ENCODE measurements at places on chromosomes 7 and 10.

DNA sequence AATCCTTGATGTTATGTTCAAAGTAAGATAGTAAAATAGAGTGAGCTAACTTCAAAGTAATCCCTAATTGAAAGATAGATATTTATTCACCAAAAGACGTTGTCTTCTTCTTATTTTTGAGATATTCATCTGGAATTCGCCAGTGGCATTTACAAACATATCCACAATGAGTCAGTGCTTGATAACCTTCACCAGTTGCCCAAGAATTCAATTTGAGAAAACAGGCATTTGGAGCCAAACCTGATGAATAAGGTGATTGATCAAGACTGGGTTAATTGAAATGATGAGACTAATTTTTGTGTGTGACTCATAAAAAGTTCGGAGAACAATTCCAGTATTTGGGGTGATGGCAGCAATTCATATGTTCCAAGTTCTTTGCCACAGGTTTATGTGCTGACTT, 344.0 kb downstream of the ARL4A start:
- DNase-seq = no peak

DNA sequence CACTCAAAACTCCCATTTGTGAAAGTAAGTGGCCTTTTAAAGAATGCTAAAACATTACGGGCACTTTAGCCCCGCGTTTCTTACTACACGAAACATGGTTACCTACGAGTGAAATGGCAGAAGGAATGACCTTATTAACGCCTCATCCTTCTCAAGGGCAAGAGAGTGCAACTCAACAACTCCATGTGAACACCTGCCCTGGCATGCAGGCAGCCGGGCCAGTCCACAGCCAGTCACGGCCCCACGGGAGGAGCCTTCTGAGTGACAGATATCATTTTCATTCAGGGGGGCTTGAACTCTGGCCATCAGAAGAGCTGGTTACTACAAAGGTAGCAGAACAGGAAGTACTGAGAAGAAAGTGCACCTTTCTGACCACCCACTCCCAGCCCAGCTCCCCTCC, 236.1 kb downstream of the PTPRN2 start:
- no peak for DNase-seq

- DNase-seq = no peak
Measured at GRCh38 chr7:67729771-67730170, 733.1 kb downstream of the TYW1 start.

DNA sequence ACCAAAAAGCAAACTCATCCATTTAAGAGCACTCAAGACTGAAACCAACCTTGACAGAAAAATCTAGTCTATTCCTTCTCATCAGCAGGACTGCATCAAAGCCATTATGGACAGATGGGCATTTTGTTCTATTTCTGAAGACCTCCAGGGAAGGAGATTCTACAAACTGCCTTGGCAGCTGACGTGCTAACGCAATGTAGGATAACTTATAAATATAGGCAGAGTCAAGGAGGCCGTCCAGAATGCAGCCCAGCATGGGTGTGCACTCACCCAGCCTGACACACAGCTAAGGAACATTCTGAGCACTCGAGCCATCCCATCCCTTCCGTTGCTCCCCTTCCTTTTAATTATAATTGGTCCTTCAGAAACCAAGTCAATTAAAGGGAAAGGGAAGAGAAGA, 25.3 kb upstream of the NEBL start:
- no peak for DNase-seq

DNA sequence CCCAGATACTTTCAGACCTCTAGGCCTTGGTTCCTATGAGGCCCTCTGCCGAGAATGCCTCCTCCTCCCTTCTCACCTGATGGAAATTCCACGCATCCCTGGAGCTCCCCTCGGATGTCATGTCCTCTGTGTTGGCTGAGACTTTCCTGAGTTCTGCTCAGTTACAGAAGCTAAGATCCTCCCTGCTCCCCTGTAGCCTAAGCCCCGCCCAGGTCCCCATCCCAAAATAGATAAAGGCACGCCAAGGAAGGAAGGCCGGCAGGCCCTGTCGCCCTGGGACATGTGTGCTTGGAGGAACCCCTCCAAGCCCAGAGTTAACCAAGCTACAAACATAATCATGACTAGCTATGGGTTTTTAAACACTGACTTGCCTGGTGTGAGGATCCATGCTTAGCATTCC, 123.5 kb downstream of the SORBS1 start:
- DNase-seq = no peak

GRCh38 chr10:16853201-16853600, 36.0 kb upstream of the RSU1 start:
- DNase-seq = peak; percentile 14

- no peak for DNase-seq
Measured at GRCh38 chr10:58241346-58241745, 26.3 kb downstream of the IPMK start.

DNA sequence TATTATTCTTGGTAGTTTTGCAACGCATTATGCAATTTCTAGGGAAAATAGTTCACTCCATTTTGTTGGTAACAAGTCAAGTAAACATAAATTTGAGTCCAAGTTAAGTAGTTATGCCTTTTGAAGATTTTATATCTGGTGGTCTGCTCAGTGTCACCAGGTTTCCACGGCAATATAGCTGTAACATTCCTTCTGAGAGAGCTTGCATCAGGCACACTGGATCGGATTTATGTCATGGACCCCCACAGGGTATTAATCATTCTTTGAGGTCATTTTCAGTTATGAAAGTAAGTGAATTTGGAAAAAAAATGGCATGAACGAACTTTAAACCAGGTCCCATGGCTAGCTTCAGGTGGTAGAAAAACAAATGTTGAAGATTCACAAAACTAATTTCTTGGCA, 136.3 kb downstream of the POLR1F start:
- no peak for DNase-seq

DNA sequence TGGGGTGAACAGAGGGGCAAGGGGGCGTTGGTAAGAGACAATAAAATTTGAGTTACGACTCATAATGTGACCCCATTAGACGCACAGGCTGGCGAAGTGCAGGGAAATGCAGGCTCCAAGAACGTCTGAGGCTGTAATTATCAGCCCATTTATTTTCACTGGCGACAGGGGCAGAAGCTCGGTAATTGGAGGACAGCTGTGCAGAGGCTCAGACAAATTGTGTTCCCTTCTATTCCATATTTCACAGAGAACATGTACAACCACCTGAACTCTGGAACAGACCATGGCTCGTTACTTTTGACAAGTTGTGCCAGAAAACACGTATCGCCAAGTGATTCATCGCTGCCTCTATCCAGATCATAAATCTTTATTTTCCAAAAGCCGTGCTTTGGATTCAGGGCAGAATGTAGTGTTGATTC, 137.3 kb upstream of the FRMD4A start:
- DNase-seq = no peak

GRCh38 chr7:131778601-131779000, 222.2 kb upstream of the PODXL start:
- DNase-seq = no peak

GRCh38 chr7:131369354-131369753, 41.7 kb downstream of the MKLN1 start:
- no peak for DNase-seq

- DNase-seq = no peak
Measured at GRCh38 chr10:114329634-114330365, 74.5 kb downstream of the AFAP1L2 start.

DNA sequence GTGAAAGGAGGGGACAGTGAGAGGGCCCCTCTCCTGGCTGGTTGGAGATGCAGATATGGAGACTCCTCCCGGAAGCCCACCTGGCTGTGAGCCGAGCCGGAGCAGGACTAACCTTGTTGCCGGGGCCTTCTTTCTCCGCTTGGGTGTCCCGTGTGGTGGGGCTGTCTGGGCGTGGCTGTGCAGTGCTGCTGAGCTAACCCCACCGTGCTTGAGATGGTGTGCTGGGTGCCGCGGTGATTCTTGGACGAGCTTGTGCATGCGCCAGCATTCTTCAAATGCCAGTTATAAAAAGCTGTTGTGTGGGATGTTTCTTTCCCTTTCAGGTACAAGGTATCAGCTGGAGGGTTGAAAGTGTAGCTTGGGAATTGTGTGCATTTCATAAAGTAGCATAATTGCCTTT, 48.8 kb downstream of the DAGLB start:
- DNase-seq = no peak

GRCh38 chr10:34080485-34081346, 734.4 kb downstream of the PARD3 start:
- no peak for DNase-seq

DNA sequence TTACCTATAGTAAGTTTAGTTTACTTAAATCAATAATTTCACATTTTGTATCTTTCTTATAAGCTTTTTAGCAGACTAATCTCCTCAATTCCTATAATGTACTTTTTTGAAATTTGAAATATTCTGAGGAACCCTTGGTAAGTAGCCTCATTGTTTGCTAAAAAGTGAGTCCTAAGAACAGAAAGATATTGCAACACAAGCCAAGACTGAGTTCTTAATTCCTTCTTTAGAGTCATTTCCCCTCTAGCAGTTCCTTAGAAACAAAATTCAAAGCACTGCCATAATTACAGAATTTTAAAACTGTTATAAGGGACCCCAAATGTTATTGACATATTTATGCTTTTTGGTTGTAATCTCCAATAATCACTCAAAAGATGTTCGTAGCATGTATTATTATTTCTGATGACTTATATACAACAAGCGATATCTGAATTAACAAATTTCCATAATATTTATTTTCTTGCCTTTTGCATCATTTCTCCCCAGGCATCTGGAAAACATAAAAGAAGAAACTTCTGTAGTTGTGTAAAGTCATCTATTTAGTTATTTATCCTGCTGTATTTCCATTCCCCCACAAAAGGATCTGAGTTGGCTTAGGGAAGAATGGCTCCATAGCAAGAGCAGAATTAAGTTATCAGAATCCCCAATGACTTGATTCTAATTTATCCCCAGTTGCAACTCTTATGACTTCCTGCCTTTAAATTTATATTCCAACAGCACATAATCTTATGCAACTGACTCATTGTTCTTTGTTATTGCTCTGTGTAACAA, 67.8 kb downstream of the TMEM26 start:
- DNase-seq = no peak

DNA sequence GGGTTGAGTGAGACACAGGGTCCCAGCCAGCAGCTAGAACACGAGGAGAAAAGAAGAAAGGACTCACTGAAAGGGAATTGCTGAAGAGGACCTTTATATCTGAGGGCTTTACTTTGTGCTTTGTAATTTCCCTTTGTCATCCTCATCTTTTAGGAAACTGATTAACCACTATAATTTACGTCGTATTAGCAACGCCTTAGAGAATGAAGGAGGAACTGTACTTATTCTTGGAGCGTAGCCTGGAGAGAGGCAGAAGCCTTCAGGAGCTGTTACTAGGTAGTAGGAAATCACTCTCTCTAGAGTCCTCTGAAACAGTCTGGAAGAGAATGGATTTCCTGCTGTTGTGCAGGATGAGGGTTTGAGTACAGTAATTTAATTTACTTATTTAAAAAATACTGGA, 101.0 kb upstream of the STEAP1B start:
- DNase-seq = no peak

DNA sequence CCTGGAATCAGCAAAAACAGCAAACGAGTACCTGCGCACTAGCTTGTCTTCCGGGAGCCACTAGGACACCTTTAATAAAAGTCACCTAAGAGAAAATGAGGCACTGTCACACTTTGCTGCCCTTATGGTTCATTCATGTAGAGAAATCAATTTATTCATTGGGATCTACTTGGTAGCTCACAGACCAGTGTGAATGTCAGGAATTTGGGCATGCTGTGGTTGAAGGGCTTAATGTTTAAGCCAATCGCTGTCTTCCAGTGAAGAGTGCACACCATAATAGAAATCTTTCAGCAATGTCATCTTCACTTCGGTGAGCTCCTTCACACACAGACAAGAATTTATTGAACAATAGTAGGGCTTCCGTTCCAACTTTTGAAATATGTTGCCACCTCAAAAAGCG, 65.1 kb downstream of the MARCHF5 start:
- no peak for DNase-seq

- DNase-seq = no peak
Measured at GRCh38 chr10:7435674-7436073, 24.8 kb upstream of the SFMBT2 start.

- DNase-seq = no peak
Measured at GRCh38 chr7:118085000-118085399, 99.0 kb upstream of the LSM8 start.

DNA sequence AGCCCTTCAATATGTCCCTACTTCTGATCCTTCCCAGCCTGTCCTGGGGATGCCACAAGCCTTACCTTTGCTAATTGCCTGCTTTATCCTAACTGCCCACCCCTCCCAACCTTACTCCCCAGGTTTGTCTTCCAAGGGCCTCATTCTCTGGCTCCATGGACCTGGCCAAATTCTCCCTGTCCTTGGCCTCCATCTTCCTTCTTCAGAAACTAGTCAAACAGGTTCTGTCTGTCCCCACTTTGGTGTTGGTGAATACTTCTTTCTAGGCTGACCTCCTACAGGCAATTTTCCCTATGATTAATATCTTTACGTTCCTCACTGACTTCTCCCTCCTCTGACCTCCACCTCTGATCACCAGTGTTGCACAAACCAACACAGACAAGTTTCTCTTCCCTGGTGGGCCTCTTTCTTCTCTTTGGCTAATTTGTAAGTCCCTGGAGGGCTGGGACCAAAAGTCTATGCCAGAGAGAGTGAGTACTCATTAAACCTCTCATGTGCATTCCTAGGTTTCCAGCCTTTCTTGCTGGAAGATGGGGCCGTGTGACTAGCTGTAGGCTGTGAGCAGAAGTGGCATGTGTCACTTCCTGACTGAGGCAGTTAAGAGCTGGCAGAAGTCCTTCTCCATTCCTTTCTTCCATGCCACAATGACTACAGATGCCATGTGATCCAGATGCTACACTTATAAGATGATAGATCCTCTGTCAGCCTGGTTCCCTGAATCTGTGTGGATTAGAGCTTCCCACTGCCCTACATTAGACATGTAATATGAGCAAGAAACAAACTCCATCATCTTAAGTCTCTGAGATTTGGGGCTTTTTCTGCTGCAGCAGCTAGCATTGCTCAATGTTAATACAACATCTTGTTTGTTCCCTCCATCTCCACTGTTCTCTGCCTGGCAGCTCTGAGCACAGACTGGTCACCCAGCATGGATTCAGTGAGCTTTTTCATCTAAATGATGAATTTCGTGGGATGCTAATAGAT, 382.7 kb downstream of the RPS24 start:
- no peak for DNase-seq

Data from CD4-positive, alpha-beta T cell treated with Interleukin-12 subunit alpha and Interleukin-12 subunit beta, for 1 hour (primary cell).